ENCODE measurements at places on chromosomes 5 and 9.
A peak's percentile ranks its signal among the peaks of the same experiment; 100 is the strongest.

DNA sequence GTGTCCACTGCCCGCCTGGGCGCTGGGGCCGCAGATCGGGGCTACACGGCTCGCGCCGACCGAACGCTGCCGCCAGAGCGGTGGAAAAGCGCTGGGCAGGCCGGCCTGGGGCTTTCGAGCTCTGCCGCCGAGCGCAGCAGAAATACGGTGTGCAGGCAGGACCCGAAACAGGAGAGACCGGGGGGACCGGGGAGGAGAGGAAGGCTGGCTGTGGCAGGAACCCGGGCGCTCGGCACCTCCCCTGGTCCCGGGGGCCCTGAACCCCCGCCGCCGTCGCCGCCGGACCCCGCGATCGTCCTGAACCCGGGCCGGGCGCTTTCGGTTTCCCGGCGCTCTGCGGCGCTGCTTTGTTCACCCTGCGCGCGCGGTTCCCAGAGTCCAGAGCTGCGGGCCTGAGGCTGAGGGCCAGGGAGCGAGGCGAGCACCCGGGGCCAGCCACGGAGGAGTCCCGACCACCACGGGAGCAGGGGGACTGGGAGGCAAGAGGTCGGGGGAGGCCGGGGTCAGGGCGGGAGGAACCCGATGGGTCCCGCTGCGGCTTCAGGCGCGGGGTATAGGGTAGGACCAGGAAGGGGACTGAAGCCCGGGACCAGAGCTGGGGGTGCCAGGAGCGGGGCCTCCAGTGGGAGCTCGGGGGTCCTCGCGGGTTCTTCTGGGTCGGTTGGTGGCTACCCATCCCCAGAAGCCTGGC, 12.0 kb downstream of the IRX2 start:
- no peak for DNase-seq

DNA sequence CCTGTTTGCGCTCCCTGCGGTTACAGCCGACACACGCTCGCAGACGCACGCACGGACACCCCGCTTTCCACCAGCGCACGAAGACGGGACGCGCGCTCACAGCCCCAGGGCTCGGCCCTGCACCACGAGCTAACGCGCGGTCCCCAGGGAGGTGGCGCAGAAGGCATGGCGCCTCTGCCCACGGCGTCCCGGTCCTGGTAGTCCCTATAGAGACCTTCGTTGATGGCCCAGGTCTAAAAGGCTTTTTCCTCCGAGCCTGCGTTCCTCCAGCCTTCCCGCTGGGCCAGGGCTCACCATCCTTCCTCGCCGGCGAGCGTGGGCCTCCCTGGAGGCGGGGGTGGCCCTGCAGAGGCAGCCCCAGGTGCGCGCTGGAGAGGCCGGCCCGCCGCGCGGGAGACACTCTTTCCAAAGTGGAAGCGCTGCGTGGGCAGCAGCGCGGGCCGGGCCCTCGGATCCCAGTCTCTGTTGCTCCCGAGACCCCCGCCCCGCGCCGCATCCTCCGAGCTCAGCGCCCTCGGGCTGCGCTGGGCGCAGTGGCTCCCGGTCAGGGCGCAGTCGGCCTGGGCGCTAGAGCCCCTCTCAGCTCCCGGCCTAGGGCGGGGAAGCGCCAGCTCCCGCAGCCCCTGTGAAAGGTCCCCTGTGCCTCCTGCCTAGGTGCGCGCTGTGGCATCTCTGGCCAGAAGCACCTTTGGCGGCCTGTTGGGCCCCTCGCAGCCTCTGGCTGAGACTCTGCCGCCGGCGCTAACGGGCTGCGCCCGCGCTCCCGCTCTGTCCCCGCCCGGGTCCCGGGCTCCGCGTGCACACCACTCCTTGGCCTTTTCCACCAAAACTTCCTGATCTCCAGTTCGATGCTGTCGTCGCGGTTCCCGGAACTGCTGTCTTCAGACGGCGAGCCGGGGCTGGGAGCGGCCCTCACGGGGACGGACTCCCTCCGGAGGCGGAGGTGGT, 31.9 kb upstream of the FANCC start:
- DNase-seq: no peak

- DNase-seq: no peak
Measured at GRCh38 chr5:139046551-139046950, 151.6 kb downstream of the SIL1 start.

- peak; percentile 89 for DNase-seq
Measured at GRCh38 chr5:173833196-173833985, 54.8 kb upstream of the CPEB4 start.

- no peak for DNase-seq
Measured at GRCh38 chr9:91835632-91836031, 114.4 kb downstream of the ROR2 start.

DNA sequence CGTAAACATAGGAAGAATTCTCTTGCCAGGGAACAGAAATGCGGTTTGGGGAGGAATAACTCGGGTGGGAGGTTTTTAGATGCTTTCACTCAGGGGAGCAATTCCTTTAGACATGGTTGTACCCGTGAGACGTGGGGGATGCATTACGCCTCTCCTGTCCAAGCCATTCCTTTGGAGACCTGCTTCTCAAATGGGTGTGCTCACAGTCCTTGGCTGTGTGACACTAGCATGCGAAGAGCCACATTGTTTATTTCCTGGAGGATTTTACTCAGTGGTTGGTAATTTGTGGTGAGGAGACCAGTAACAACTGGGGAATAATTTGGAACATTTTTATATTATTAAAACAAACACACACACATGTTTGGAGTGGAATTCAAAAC, 18.5 kb downstream of the COL15A1 start:
- DNase-seq: no peak

GRCh38 chr9:91948597-91949391, 1.2 kb downstream of the ROR2 start:
- DNase-seq: no peak

DNA sequence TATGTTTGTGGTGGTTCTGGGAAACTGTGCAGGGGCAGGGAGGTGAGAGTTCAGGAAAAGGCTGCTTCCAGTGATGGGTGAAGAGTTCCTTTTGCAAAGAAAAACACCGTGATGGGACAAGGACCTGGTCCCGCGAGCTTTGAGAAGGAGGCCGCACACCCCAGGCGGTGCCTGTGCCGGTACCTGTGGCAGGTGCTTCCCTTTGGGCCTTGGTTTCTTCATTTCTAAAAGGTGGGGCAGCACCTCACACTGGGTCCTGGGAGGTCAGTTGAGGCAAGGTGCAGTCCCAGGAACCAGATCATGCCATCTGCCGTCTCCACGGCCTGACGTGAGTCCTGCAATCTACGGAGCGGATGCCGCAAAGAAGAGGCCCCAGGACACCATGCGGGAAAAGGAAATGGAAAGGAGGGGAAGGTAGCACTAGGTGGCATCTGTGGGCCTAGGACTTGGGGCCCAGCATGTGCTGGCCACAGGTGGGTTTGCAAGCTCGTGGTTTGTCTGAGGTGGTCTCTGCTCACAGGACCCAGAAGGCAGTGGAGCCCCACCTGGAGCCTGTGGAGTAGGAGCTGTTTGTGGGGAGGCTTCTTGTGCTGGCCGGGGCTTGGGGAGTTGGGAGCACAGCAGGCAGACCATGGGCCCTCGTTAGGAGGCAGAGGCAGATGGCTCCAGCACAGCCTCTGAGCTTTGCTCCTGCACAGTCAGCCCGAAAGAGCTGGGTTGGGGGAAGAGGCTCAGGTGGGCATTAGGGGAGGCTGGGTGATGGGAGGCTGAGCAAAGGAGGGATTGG, 131.6 kb downstream of the CACNA1B start:
- DNase-seq: no peak

Data from inflammatory macrophage treated with lipopolysaccharide for 4 hours (primary cell).